ENCODE measurements at places on chromosomes 7 and 10.

DNA sequence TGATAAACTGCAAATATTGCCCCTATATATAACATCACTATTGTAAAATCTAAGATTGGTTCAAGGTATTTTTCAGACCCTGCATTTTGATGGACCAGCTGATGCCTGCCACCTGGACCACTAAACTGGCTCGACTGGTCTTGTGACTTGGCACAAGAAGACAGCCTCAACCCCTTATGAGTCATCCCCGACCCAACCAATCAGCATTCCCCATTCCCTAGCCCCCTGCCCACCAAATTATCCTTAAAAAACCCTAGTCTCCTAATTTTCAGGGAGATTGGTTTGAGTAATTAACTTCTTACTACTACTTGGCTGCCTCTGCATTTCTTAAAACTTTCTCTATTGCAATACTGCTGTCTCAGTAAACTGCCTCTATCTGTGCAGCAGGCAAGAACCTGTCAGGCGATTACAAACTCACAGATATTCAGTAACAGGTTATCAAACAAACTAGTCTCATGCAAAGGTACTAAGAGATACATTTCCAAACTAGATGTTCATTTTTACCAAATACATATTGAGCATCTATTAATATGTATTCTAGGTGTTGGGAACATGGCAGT, 5.5 kb downstream of the CCDC186 start:
- no peak for DNase-seq

DNA sequence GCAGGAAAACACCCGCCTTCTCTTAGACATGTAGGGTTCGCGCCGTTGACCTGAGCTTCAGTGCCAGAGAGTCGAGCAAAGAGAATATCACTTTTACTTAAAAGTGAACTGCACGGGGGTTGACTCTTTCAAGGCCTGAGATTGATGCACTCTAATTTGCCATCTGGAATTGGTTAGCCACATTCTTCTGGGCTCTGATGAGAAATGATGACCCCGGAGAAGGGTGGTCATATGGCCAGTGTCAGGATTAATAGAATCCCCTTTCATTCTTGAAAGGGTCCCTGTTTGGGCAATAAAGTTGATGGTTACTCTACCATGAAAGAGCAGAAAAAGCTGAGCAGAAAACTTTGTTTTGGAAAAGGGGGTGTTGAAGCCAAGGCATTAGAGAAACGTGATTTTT, 31.2 kb downstream of the GRK5 start:
- no peak for DNase-seq

GRCh38 chr10:116185199-116185867, 87.7 kb downstream of the GFRA1 start:
- DNase-seq, result no peak

- DNase-seq, result peak; percentile 32
Measured at GRCh38 chr7:130814778-130815335, 80.8 kb upstream of the KLF14 start.

GRCh38 chr7:88279323-88279722, 27.4 kb downstream of the STEAP4 start:
- no peak for DNase-seq

GRCh38 chr7:41811941-41812340, 109.1 kb upstream of the INHBA start:
- DNase-seq, result no peak

GRCh38 chr10:4121502-4122380, 336.7 kb upstream of the KLF6 start:
- DNase-seq, result no peak

DNA sequence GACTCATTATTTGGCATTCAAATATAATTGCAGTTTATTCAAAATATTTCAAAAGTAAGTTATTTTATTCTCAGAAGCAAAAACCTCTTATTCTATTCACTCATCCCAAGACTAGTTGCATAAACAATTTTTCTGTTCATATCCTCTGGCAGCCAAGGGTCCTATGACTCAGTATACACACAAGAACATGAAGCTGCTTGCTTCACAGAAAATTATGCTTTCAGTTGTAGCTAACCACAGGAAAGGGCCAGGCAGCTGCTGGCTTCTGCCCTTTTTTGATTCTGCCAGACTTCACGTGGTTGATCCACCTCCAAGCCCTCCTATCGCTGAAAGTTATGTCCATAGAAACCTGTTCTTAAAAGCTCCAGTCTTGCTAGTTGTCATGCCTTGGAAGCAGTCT, 108.8 kb downstream of the ABCA13 start:
- no peak for DNase-seq

GRCh38 chr7:84368122-84368521, 173.5 kb upstream of the SEMA3A start:
- no peak for DNase-seq

- no peak for DNase-seq
Measured at GRCh38 chr7:66376264-66376945, 171.3 kb downstream of the TPST1 start.

GRCh38 chr10:128047351-128047750, 78.9 kb downstream of the MKI67 start:
- no peak for DNase-seq

DNA sequence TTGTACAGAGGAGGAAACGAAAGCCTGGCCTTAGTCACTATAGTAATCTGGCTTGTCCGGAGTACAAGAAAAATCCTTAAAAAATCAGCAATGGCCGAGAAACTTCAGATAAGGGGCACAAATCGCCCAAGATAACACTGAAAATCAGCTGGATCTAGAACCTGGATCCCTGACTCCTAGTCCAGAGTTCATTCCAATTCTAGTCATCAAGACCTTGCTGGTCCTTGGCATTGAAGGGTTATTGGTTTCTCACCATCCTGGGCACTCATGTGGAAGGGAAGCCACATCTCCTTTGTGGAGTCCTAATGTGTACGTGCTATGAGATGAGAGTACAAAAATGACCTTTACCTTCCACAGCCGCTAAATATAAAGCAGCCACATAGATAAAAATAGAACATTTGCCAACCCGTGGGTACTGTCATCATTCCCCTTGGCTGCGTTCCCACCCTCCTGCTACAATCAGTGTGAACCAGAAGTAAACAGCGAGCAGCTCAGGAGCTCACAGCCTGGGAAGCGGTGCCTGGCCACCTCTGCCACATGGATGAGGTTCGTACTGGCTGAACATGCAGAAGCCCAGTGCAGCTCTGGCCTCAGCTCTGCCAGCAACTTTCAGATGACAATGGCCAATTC, 116.0 kb upstream of the PDLIM1 start:
- DNase-seq, result no peak

DNA sequence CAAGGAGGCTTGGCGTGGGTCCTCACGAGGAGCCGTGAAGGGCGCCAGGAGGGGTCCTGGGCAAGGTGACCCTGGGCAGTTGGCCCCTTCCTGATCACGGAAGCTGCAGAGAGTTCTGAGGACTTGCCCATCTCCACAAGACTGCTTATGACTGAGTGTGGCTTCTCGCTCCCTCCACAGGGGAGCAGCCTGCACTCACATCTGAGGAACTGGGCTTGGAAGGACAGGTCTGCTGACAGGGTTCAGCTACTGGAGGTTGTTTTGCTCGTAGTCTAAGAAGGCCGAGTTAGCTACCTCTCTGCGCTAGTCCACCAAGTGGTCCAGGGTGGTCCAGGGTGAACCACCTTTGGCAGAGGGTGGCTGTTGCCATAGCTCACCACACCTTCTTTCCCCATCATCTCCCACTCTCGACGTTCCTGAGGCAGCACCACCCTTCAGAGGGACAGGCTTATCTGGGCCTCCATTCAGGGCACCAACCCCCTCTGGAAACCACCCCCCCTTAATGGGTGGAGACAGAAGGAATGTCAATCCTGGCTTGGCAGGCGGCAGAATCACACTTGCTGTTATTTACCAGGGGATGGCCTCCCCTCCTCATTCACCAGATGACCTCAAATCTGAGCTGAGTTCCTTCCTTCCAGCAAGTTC, 38.2 kb downstream of the FAM53B start:
- DNase-seq, result no peak

DNA sequence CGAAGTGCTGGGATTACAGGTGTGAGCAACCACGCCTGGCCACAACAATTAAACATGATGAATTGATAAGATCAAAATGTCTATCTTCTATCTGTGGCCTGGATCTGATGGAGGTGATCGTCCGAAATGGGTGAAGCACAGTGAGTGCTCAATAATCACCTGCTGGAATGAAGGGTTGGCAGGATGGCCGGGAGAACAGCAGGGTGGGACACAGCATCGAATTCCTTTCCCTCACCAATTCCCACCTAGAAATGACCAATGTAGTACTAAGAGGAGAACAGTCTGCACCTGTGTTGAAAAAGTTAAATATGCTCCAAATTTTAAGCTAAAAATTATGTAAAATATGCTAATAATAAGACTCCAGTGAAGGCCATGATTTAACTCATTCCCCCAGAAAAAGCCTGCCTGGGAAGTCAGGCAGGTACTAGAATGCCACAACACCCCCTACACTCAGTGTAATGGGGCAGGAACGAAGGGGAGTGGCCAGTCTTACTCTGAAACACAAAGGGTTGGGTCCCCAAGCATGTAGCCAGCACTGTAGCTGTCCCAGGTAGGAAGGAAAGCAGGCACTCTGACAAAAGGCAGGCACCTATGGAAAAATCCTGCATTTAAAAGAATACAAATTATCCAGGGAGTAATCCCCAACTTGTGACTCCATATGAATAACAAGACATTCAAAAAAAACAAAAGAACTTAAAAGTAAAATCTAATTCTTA, 110.3 kb downstream of the VPS41 start:
- DNase-seq, result no peak

DNA sequence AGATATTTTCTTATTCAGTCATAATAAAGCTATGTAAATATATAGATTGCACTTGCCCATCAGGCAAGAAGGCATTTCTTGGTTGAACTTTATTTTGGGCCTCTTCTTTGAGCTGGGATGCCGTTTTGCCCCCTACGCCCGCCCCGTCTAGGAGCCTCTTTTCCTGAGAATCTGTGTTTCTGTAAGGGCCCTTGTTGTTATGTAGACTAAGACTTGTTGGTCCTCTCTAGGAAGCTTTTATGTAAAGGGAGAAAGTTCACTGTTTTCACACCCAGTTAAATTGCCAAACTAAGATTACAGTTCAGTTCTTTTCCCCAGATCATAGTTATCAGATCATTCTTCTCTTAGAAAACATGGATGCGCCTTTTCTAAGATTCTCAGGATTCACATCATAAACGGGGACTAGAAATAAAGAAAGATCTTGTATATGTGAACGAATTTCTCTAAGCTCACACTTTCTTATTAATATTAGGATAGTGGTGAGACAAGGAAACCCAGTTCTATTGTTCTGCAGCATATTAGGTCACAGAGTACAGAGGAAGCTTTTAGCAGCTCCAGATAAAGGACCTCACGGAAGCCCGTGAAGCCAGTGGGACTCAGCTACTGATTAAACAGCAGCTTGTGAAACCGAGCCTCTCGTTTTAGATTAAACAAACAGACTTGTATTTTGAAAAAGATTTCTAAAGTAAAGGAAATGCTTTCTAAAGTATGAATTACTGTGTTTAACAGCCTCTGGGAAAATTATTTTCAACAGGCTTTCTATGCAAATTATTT, 3.8 kb downstream of the LMTK2 start:
- no peak for DNase-seq

- no peak for DNase-seq
Measured at GRCh38 chr7:44220358-44221112, 19.8 kb downstream of the YKT6 start.

DNA sequence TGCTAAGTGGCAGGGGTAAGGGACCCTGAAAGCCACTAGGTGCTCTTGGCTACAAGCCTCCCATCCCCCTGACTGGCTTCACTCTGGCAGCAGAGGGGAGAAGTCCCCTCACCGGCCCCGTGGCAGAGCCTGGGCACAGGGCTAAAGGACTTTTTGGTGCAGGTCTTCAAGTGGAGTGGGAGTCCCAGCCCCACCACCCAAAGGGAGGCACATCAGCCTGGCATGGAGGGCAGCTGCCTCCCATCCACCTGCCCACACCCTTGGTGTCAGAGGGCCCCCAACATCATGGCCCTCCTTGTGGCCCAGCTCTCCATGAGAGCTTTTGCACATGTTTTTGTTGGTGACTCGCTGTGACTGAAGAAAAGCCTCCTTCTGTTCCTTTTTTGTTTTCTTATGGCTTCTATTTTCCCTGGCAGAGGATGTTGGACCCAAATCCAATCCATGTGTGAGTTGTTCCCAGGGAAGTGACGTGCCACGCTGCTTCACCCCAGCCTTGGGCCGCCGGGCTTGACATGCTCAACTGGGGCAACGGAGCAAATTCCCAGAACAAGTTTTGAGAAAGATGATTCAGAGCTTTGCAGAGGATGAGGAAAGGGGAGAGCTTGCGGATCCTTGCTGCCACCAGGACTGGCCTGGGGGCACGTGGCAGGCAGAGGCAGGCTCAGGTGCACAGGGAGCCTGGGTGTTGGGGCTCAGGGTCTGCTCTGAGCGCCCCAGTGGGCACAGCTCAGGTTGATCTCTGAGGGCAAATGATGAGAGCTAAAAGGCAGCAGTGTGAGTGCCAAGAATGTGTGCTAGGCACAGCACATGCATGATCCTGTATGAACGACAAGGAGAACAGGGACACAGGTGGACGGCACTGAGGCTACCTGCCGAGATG, 1.9 kb upstream of the AEBP1 start:
- DNase-seq, result no peak

- DNase-seq, result no peak
Measured at GRCh38 chr7:41877118-41877517, 174.2 kb upstream of the INHBA start.

DNA sequence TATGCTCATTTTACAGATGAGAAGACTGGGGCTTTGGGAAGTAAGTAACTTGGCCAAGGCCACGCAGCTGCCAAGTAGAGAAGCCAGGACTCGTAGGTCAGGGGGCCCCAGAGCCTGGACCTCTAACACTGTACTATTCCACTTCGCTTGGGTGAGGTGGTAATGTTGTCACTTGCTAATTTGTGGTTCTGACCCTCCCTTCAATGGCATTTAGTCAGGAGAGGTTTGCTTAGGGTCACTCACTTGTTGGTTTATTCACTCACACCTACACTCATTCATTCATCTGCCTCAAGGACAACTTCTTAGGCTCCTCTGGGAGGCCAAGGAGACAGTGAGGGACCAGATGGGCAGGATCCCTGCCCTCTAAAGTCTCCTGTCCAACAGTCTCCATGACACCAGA, 21.3 kb downstream of the BTBD16 start:
- no peak for DNase-seq

GRCh38 chr7:94969434-94970084, 62.2 kb downstream of the PPP1R9A start:
- DNase-seq, result no peak

- DNase-seq, result no peak
Measured at GRCh38 chr10:88234297-88234696, 348.8 kb downstream of the RNLS start.

GRCh38 chr7:110944966-110945644, 145.8 kb upstream of the LRRN3 start:
- peak; percentile 57 for DNase-seq

- no peak for DNase-seq
Measured at GRCh38 chr7:155402941-155403340, 55.0 kb upstream of the EN2 start.

DNA sequence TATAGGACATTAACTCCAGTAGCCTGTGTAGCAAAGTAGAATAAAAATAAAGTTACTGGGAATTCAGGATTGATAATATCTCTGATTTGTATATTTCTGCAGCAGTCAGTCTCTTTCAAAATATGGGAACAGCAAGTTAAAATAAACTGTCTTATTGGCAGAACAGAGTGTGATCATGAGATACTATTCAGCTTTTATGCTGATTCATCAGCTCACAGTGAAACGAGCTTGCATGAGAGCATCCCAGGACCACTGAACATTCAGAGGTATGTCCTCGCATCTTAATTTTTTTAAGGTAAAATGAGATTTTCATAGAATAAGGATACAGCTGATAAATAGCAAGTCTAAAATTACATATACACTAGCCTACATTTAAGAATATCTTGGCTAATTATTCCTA, 282.5 kb upstream of the MYO3A start:
- no peak for DNase-seq

Data from NCI-H82 (cell line).